AG04450 (cell line): ENCODE measurements at places on chromosomes 6 and 20. TPM values are rescaled to one million over a fixed set of nuclear protein-coding genes. Genes with fewer than 3 reads are reported as not detected.

DNA sequence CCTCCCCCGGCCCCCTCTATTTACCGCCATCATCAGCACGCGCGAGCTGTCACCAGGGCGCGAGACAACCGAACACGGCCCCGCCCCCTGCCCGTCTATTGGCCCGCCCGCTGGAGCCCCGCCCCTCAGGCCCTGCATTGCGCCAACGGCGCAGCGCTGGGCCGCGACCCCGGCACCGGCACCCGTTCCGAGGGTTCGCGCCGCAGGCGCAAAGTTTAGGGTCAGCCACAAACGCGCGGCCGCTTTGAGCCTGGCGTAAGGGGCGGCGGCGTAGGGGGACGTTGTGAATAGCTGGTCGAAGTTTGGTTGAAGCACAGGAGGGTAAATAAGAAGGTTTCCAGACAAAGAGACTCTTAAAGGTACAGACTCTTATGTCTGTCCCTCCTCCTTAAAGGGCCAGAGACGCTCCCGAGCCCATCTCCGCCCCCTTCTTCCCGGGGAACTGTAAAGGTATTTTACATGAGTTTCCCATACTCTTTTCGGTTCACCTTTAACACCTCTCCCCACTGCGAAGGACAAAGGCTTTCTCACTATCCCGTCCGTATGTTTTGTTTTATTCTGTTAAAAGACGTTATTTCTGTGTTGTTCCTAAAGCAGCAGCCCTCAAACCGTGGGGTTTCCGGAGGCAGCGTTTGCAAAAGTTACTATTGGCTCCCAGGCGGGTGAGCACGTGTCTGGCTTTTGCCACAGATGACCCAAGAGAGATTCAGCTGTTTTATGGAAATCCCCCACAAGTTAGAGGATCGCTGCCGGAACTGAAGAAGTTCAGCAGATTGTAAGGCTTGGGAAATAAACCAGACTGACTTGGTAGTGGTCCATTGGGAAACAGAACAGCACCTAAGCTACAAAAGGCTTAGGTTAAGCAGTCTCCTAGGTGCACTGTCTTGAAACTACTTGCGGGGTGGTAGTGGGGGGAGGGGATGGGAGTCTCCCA lies at the start of gene USP49:
TSS of gene USP49 (minus strand) at position 76 of the 934 bp plus-strand sequence. CDS start 88,392 bp downstream, outside the sequence.
- DNase-seq: peak; percentile 56

- DNase-seq: no peak
Observed at GRCh38 chr6:5029609-5030008, 25.8 kb upstream of the RPP40 start.

- no peak for DNase-seq
Observed at GRCh38 chr6:142868917-142869316, 76.1 kb downstream of the HIVEP2 start.

The PROKR2 gene
- not detected in 2 replicates for polyA plus RNA-seq

The PEX7 gene
- 6.7 and 8.9 TPM in 2 replicates for polyA plus RNA-seq

DNA sequence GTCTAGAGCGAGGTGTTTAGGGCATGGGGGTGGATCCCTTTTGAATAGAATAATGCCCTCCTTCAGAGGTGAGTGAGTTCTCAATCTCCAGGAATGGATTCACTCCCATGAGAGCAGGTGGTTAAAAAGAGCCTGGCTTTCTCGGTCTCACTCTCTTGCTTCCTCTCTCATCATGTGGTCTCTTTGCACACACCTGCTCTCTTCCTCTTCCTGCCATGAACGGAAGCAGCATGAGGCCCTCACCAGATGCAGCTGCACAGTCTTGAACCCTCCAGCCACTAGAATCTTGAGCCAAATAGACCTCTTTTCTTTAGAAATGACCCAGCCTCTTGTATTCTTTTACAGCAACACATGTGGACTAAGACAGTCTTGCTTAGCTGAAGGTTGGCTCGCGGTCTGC lies 119.3 kb downstream of the BMP7 start:
- no peak for DNase-seq

The CDH4 gene
- 1.6 and 2.1 TPM in 2 replicates for polyA plus RNA-seq

The HCK gene
- not detected in 2 replicates for polyA plus RNA-seq

The FOXC1 gene
- 3.0 and 3.7 TPM in 2 replicates for polyA plus RNA-seq

DNA sequence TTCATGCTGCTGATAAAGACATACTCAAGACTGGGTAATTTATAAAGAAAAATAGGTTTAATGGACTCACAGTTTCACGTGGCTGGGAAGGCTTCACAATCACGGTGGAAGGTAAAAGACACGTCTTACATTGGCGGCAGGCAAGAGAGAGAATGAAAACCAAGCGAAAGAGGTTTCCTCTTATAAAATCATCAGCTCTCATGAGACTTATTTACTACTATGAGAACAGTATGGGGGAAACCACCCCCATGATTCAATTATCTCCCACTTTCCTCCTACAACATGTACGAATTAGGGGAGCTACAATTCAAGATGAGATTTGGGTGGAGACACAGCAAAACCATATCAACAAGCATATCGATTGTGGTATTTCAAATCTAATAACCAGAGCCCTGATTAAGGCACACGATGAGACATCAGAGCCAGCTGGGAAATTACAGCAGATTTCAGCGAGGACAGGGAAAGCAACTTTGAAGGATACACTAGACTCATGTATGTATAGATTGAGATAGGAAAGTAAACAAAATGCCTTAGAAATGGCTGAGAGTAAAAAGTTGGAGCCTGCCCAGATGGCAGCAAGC lies 129.8 kb upstream of the GJE1 start:
- no peak for DNase-seq

The RNF39 gene
- polyA plus RNA-seq: not detected in 2 replicates

DNA sequence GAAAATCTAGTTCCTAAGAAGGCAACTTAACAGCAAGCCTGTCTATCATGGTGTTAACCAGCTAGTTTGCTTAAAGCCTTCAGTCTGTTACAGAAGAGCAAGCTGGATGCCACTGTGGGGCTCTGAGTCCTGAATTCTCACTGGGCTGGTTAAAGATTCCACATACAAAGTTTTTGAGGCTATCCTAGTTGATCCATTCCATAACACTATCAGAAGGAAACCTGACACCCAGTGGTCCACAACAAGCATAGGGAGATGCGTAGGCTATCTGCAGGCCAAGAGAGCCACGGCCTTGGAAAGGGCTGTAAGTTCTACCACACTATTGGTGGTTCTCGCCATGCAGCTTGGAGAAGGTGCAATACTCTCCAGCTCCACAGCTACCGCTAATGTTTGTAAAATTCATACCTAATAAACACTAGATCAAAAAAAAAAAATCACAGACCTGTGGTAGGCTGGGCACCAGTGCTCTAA lies 420 bp upstream of the MCCD1 start:
- no peak for DNase-seq

The HSPA1L gene
- polyA plus RNA-seq: 1.1 and 1.2 TPM in 2 replicates

GRCh38 chr20:17557675-17558006 lies 12.2 kb upstream of the DSTN start:
- peak; percentile 70 for DNase-seq

GRCh38 chr20:43189554-43190331 lies at the start of gene PTPRT:
TSS of gene PTPRT (minus strand) at chr20:43189906. CDS start at chr20:43189733, 173 bp downstream.
- DNase-seq: no peak

DNA sequence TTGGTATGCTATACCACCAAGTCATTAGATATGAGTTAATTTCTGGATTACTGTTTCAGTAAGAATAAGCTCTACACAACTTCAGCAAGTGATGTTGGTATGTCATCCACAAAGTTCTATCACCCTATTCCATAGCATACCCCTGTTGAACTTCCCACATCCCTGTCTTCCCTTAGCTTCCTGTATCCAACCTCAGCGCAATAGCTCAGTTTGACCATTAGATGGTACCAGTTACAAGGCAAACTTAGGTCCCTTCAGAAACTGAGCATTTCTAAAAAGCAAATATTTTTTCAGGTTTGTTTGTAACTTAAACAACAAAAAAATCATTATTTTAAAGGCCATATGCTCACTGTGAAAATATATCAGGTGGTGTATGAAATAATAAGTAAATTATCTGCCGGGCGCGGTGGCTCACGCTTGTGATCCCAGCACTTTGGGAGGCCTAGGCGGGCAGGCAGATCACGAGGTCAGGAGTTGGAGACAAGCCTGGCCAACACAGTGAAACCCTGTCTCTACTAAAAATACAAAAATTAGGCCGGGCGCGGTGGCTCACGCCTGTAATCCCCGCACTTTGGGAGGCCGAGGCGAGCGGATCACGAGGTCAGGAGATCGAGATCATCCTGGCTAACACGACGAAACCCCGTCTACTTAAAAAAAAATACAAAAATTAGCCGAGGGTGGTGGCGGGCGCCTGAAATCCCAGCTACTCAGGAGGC lies 8.8 kb upstream of the MOG start:
- DNase-seq: no peak

DNA sequence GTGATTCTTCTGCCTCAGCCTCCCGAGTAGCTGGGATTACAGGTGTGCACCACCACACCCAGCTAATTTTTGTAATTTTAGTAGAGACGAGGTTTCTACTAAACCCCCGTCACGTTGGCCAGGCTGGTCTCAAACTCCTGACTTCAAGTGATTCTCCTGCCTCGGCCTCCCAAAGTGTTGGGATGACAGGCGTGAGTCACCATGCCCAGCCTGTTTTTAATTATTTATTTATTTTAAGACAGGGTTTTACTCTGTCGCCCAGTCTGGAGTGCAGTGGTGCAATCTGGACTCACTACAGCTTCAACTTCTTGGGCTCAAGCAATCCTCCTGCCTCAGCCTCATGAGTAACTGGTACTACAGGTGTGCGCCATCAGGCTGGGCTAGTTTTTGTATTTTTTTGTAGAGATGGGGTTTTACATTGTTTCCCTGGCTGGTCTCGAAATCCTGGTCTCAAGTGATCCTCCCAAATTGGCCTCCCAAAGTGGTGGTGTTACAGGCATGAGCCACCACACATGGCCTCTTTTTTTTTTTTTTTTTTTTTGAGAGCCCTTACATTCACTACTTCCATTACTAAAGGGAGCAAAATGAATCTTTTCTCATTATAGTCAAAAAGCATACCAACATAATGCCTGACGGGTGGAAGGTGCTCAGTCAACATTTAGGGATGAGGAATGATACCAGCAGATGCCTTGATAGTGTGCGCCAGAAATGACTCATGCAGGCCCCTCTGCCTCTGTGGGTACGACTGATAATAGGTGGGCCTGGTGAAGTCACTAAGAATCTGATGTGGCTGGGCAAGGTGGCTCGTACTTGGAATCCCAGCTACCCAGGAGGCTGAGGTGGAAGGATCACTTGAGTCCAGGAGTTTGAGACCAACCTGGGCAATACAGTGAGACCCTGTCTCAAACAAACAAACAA lies 17.8 kb upstream of the RALGAPB start:
- no peak for DNase-seq

GRCh38 chr20:46928580-46929132 lies 34.0 kb downstream of the EYA2 start:
- no peak for DNase-seq

GRCh38 chr6:64553249-64553786 lies 917.7 kb downstream of the PHF3 start:
- no peak for DNase-seq

GRCh38 chr6:168858926-168859325 lies 394.7 kb downstream of the THBS2 start:
- DNase-seq: no peak

DNA sequence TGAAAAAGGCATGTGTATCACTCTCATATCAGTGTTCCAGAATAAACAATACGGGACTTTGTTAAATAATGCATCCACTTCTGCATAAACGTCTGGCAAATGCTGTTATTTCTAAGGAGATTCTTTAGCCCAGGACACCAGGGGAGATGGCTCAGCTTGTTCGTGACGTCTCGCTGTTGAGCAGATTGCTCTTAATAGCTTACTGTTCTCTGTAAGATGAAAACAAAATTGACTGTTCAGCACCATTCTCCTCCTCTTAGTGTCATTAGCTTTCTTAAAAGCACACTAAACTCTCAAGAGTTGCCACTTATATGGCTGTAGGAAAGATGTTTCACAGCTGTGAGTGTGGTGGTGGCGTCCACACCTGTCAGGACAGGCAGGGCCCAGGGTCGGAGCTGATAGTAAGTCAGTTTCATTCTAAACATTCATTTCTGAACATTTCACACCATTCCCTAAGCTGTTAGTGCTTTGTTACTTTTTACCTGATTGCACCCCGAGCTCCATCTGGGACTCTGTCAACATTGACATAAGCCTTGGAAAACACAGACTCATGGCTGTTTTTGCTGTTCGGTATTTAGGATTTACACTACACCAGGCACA lies 132.1 kb downstream of the ZDHHC14 start:
- DNase-seq: no peak

GRCh38 chr20:34262488-34263288 lies 21.5 kb downstream of the ASIP start:
- no peak for DNase-seq

The PTGIS gene
- polyA plus RNA-seq: 8.1 TPM in 2 replicates

DNA sequence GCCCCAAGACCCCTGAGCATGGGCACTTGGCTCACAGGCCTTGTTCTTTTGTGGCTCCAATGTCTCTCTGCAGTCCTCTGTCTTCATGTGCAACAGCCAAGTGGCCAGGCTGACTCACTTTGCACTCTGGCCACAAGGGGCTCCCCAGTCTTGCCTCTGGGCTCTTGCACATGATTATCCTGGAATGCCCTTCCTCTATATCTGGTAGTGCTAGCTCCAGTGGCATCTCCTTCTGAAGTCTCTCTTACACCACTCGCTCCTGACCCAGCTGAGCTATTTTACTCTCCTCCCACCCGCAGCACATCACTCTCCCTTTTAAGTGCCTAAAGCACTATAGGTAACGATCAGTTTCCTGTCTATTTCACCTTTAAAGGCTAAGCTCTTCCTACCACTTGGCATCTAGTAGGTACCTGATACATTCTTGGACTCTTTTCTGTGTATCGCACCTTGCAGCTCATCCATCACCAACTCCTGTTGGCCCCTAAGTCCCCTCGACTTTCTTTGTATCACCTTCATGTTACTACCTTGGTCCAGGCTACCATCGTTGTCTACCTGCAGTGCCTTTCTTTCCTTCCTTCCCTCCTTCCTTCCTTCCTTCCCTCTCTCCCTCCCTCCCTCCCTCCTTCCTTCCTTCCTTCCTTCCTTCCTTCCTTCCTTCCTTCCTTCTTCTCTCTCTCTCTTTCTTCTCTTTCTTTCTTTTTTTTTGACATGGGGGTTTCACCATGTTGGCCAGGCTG lies 211.9 kb upstream of the RNF24 start:
- DNase-seq: no peak

DNA sequence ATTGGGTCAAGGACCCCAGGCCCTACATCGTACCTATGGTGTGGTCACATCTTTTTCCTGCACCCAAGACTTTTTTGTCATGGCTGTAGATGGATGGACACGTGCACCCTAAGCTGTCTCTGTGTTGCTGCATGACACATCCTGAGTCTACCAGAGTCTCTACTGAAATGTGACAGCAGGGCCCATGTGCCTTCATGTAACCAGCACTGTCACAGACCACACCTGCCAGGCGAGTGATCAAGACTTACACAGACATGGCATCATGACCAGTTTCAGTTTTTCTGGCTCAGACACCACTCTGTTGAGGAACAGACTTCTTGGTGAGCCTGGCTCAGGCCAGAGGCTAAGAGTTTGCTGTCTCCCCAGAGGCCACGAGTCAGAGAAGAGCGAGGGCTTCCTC lies 7.6 kb downstream of the PRND start:
- no peak for DNase-seq
